ENCODE measurements at places on chromosomes 13 and 19.

DNA sequence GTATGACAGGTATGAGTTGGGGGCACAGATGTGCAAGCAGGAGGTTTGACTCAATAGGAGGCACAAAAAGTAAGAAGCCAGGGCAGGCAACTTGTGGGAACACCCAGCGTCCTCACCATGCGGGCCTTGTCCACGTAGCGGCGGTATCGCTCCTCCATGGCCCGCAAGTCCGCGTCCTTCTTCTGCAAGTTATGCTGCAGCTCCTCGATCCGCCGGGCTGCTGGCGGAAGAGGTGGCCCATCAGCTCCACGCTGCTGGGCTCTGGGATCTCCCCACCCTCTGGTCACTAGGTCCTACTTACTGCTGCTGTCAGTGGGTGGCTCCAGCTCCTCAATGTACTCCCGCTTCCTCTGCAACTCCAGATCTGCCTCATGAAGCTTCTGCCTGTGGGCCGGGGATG, 10.7 kb downstream of the HOOK2 start:
- no peak for DNase-seq
- peaks cover 8% of the 10 kb centered on the region for H3K4me1 ChIP-seq
- H3K4me3 ChIP-seq: no peak overlapping the region

- no peaks in the 10 kb centered on the region for H3K27me3 ChIP-seq
- H3K4me1 ChIP-seq: peaks cover 24% of the 10 kb centered on the region
- H3K4me3 ChIP-seq: no peak overlapping the region
- H3K27ac ChIP-seq: peak overlapping the region; percentile 82
- no peaks in the 10 kb centered on the region for H3K36me3 ChIP-seq
- no peak for DNase-seq
These were observed 11.0 kb downstream of the GAS6 start for GRCh38 chr13:113852536-113853517.

GRCh38 chr19:33134571-33135041, 2.7 kb downstream of the WDR88 start:
- peaks cover 18% of the 10 kb centered on the region for H3K4me1 ChIP-seq
- H3K27me3 ChIP-seq: no peaks in the 10 kb centered on the region
- no peak overlapping the region for H3K4me3 ChIP-seq
- H3K27ac ChIP-seq: no peak overlapping the region
- H3K36me3 ChIP-seq: peaks cover 9% of the 10 kb centered on the region
- peak; percentile 65 for DNase-seq

GRCh38 chr13:97659602-97660001, 225.6 kb downstream of the RAP2A start:
- peaks cover 25% of the 10 kb centered on the region for H3K4me1 ChIP-seq
- no peak overlapping the region for H3K4me3 ChIP-seq
- H3K36me3 ChIP-seq: no peaks in the 10 kb centered on the region
- no peak overlapping the region for H3K27ac ChIP-seq
- peak; percentile 32 for DNase-seq

GRCh38 chr13:99404005-99404755, 97.0 kb upstream of the GPR183 start:
- H3K4me3 ChIP-seq: no peak overlapping the region
- peaks cover 15% of the 10 kb centered on the region for H3K27me3 ChIP-seq
- H3K36me3 ChIP-seq: no peaks in the 10 kb centered on the region
- no peak for DNase-seq
- H3K27ac ChIP-seq: no peak overlapping the region

DNA sequence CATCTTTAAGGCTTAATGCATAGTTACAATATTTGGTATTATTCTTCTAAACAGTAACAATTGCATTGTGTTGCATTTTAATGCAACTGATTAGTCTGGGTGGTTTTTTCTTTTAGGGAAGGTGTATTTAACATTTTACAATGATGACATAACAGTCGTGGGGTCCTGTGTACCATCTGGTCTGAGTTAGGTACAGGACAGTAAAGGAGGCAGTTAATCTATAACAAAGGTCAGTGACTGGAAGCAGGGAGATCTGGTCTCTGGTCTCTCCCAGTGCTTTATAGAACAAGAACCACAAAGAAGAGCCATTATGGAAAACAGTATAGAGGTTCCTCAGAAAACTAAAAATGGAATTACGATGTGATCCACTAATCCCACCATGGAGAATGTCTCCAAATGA, 2.7 kb upstream of the OR7G2 start:
- no peaks in the 10 kb centered on the region for H3K4me1 ChIP-seq
- no peak overlapping the region for H3K27ac ChIP-seq
- peaks cover 3% of the 10 kb centered on the region for H3K27me3 ChIP-seq
- H3K4me3 ChIP-seq: no peak overlapping the region
- no peak for DNase-seq

GRCh38 chr13:36031490-36031889, 99.7 kb downstream of the DCLK1 start:
- no peak overlapping the region for H3K27ac ChIP-seq
- no peaks in the 10 kb centered on the region for H3K27me3 ChIP-seq
- H3K4me1 ChIP-seq: peaks cover 25% of the 10 kb centered on the region

DNA sequence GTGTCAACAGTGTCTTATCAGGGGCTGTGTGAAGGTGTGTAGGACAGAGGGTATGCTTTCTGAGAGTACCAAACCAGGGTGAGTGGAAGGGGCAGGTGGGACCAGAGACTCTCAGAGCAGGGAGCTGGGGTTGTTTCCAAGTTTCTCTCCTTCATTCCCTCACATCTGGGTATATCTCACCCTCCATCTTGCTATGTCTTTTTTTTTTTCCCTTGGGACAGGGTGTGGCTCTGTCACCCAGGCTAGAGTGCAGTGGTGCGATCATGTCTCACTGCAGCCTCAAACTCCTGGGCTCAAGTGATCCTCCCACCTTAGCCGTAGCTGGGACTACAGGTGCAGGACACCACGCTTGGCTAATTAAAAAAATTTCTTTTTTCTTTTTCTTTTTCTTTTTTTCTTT, 10.6 kb downstream of the DAND5 start:
- H3K4me1 ChIP-seq: no peaks in the 10 kb centered on the region
- H3K27ac ChIP-seq: no peak overlapping the region
- DNase-seq: no peak
- no peaks in the 10 kb centered on the region for H3K36me3 ChIP-seq
- no peak overlapping the region for H3K4me3 ChIP-seq

- H3K4me1 ChIP-seq: peaks cover 18% of the 10 kb centered on the region
- H3K27me3 ChIP-seq: no peaks in the 10 kb centered on the region
- DNase-seq: no peak
- H3K27ac ChIP-seq: no peak overlapping the region
- H3K4me3 ChIP-seq: no peak overlapping the region
- H3K36me3 ChIP-seq: no peaks in the 10 kb centered on the region
These were observed 14.7 kb downstream of the B3GLCT start for GRCh38 chr13:31214435-31214834.

GRCh38 chr19:35100588-35101533, 14.8 kb upstream of the FXYD3 start:
- no peaks in the 10 kb centered on the region for H3K36me3 ChIP-seq
- H3K27ac ChIP-seq: no peak overlapping the region
- no peaks in the 10 kb centered on the region for H3K27me3 ChIP-seq

DNA sequence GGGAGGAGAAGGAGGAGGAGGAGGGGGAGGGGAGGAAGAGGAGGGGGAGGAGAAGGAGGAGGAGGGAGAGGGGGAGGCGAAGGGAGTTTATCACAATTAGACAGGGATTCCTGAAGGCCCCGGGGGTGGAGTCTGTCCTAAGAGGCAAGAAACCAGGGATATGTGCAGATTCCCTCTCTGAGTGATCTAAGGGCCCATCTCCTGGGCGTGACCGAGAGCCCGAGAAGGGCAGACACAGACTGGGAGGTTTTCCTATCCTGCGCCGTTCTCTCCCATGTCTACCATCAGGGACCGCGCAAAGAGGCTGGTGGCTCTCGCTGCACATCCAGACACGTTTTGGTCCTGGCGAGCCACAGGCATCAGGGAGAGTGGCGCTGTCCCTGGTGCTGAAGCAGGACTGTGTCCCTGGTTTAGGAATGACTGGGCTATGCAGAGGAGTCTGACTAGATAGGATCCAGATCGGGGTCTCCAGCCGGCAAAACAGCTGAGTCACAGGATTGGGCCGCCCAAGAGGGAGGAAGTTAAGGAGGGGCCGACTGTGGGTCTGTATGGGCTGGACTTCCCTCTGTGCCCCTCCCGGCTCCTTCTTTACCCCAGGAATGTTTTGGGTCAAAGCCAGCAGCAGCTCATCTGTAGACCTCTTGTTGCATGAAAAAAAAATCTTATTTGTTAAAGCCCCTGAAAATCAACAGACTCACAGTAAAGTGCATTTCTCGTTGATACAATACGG, 17.9 kb upstream of the ZNF175 start:
- H3K4me1 ChIP-seq: peaks cover 3% of the 10 kb centered on the region
- no peaks in the 10 kb centered on the region for H3K36me3 ChIP-seq
- no peak overlapping the region for H3K27ac ChIP-seq
- H3K27me3 ChIP-seq: peaks cover 38% of the 10 kb centered on the region
- peak overlapping the region; percentile 15 for H3K4me3 ChIP-seq
- DNase-seq: peak; percentile 97

GRCh38 chr19:39996218-39996810, 546 bp upstream of the ZNF546 start:
- H3K36me3 ChIP-seq: peaks cover 21% of the 10 kb centered on the region
- peak overlapping the region; percentile 99 for H3K4me3 ChIP-seq
- no peaks in the 10 kb centered on the region for H3K27me3 ChIP-seq
- H3K27ac ChIP-seq: peak overlapping the region; percentile 91

GRCh38 chr19:51800473-51801244, 5.7 kb downstream of the FPR3 start:
- no peaks in the 10 kb centered on the region for H3K27me3 ChIP-seq
- no peak for DNase-seq
- no peaks in the 10 kb centered on the region for H3K4me1 ChIP-seq
- H3K27ac ChIP-seq: no peak overlapping the region

DNA sequence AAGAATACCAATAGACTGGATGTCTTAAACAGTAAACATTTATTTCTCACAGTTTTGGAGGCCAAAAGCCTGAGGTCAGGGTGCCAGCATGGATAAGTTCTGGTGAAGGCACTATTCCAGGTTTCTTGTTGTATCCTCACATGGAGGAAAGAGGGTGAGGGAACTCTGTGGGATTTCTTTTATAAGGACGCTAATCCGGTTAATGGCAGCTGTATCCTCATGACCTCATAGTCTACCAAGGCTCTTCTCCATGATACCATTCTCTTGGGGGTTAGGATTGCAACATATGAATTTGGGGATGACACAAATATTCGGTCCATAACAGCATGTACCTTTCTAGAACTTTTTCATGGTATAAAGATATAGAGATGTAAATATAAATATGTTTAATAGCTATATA, 412.0 kb downstream of the LMO7 start:
- no peak overlapping the region for H3K4me3 ChIP-seq
- H3K27me3 ChIP-seq: no peaks in the 10 kb centered on the region
- H3K27ac ChIP-seq: no peak overlapping the region
- no peaks in the 10 kb centered on the region for H3K36me3 ChIP-seq
- DNase-seq: no peak
- H3K4me1 ChIP-seq: no peaks in the 10 kb centered on the region

GRCh38 chr13:112943309-112944125, 25.5 kb upstream of the MCF2L start:
- H3K27ac ChIP-seq: no peak overlapping the region
- H3K4me3 ChIP-seq: peak overlapping the region; percentile 75
- DNase-seq: peak; percentile 65

DNA sequence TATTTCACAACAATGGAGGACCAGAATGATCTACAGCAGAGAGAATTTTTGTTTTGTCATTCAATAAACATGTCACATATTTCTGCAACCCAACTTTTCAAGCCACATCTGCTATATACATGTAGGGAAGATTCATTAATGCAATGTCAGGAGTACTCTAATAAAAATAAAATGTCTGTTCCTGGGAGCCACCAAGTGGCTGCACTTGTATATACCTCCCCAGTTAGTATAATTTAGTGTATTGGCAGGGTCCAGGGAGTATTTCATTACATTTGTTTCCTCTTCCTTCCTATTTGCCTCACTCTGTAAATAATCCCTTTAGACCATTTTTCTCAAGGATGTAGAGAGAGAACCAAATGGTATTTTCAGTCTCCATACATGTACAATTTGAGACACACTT, 1169.0 kb downstream of the DIAPH3 start:
- no peaks in the 10 kb centered on the region for H3K27me3 ChIP-seq
- DNase-seq: no peak
- 0 out of 2 replicates have a peak, but pooled peaks cover 4% of the 10 kb centered on the region for H3K36me3 ChIP-seq
- no peak overlapping the region for H3K4me3 ChIP-seq
- H3K27ac ChIP-seq: no peak overlapping the region

DNA sequence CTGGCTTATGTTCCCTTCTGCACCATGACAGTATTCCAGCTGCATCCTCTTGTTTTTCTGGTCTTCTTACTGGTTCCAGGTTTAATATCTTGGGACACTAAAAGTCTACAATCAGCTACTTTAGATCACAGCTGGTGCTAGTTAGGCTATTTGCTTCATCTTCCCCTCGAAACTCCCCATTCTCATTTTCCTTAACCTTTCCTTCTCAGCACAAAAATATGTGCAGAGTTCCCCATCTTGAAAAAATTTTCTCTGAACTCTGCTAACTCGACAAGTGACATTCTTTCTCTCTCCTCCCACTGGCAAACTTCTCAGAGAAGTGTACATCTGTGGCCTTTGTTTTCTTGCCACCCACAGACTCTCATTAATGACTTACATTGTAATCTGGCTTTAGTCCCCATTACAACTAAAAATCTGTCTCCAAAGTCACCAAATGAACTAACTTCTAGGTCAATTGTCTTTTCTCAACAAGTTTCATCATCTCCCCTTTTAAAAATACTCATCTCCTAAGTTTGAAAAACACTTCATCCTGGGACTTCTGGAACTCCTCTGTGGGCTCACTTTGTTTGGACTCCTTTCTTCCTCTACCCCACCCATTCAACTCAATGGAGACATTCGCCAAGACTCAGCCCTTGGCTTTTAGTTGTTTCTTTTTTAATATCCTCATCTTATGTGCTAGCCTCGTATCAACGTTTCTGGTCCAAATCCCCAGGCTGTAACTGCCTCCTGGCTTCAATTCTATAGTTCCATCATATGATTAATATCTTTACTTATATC, 7.1 kb upstream of the KL start:
- no peak overlapping the region for H3K4me3 ChIP-seq
- peaks cover 18% of the 10 kb centered on the region for H3K36me3 ChIP-seq
- H3K4me1 ChIP-seq: peaks cover 9% of the 10 kb centered on the region
- peaks cover 13% of the 10 kb centered on the region for H3K27me3 ChIP-seq

DNA sequence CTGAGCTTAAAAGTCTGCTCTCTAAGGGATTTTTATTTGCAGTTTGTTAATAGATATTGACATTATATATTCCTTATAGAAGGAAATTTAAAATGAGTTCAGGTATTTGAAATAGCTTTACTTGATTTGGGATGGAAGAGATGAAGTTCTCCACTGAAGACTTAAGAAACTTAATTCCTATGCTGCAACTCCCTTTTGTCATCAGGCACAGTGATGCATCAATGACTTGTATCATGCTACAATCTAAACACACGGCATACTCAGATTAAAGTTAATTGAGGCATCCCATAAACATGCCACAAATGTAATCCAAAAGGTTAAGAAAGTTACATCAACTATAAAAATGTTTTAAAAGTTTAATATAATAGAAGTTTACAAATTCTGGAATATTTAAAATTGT, 109.0 kb downstream of the STARD13 start:
- no peak overlapping the region for H3K27ac ChIP-seq
- H3K4me1 ChIP-seq: peaks cover 21% of the 10 kb centered on the region
- H3K4me3 ChIP-seq: no peak overlapping the region
- no peak for DNase-seq
- no peaks in the 10 kb centered on the region for H3K36me3 ChIP-seq
- peaks cover 46% of the 10 kb centered on the region for H3K27me3 ChIP-seq

- H3K27me3 ChIP-seq: peaks cover under 1% of the 10 kb centered on the region
- H3K4me3 ChIP-seq: peak overlapping the region; percentile 64
- no peak for DNase-seq
- H3K36me3 ChIP-seq: no peaks in the 10 kb centered on the region
These were observed 16.2 kb downstream of the CCDC97 start for GRCh38 chr19:41325947-41326706.

- H3K27ac ChIP-seq: peak overlapping the region; percentile 77
- peaks cover 37% of the 10 kb centered on the region for H3K36me3 ChIP-seq
- H3K4me3 ChIP-seq: no peak overlapping the region
- no peak for DNase-seq
These were observed 46.5 kb downstream of the ZNF823 start for GRCh38 chr19:11692127-11692790.
